Dermis blood vessel endothelial cell (primary cell): ENCODE measurements at places on chromosomes 3 and 15. TPM values are rescaled to one million over a fixed set of nuclear protein-coding genes. Genes with fewer than 3 reads are reported as not detected.

DNA sequence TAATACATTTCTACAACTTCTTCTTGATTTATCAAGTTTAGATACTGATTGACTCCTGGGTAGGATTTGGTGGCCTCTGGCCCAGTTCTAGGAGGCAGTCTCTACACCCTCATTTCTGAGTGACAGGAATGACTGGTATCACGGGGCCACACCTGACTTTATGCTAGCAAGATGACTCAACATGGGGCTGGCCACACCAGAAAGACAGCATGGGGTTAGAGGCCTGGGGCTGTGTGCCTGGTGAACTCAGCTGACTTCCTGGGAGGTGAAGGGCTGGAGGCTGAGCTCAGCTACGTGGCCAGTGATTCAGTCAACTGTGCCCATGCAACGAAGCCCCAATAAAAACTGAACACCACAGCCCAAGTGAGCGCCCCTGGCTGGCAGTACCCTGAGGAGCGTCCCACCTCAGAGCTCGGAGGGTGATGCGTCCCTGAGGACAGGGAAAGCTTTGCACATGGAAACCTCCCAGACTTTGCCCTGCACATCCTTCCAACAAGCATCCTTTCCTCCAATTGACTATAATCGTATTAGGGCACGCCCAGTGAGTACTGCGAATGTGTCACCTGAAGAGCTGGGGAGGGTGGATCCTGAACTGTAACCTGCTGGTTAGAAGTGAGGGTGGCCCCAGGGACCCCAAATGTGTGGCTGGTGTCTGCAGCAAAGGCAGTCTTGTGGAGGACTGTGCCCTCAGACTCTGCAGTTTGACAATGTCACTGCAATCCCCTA lies 57.2 kb downstream of the NIPA2 start:
- no peak for DNase-seq

GRCh38 chr3:13535905-13536304 lies 13.0 kb upstream of the FBLN2 start:
- DNase-seq: no peak

- DNase-seq: peak; percentile 63
These were observed 2.3 kb downstream of the BBX start for GRCh38 chr3:107524841-107525643.

GRCh38 chr15:77870195-77871065 lies 207.1 kb downstream of the TBC1D2B start:
- peak; percentile 76 for DNase-seq

- no peak for DNase-seq
These were observed 67.0 kb downstream of the PEAK1 start for GRCh38 chr15:77352887-77353286.

- peak; percentile 13 for DNase-seq
These were observed 33.1 kb downstream of the GRK7 start for GRCh38 chr3:141796081-141796888.

- DNase-seq: no peak
These were observed 178.4 kb upstream of the CDIN1 start for GRCh38 chr15:36400936-36401585.

DNA sequence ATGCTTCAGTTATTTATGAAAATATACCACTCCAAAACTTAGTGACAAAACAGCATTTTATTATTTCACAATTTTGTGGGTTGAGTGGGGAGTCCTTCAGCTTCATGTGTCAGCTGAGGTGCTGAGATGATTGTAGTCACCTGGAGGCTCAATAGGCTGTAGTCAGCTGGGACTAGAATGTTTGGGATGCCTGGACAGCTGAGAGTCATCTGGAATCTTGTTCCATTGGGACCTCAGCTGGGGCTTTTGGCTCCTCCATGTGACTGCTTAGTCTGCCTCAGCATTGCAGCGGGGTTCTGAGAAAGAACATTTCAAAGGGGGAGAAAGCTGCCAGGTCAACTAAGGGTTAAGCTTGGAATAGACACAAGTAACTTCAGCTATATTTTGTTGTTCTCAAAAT lies 13.4 kb downstream of the STT3B start:
- DNase-seq: no peak

DNA sequence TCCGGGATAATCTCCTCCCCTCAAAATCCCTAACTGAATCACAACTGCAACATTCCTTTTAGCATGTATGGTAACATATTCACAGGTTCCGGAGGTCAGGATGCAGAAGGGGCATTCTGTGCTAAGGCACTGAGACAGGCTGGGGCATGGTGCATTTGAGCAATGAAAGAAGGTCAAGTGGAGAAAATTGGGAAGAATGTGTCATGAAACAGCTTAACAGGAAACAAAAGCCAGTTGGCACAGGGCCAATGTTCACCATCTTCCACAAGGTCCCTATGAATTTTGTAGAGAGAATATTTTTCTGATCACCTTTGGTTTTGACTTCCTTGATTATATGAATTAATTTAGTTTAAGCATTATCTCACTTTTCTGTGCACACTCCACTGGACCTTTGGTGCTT lies 587.7 kb upstream of the NR2F2 start:
- peak; percentile 74 for DNase-seq

- DNase-seq: peak; percentile 75
These were observed 84.8 kb downstream of the PPCDC start for GRCh38 chr15:75107908-75108838.

- peak; percentile 22 for DNase-seq
These were observed 582 bp downstream of the CGNL1 start for GRCh38 chr15:57376696-57377477.

- peak; percentile 34 for DNase-seq
These were observed 75.4 kb upstream of the ABHD17C start for GRCh38 chr15:80619680-80620079.

DNA sequence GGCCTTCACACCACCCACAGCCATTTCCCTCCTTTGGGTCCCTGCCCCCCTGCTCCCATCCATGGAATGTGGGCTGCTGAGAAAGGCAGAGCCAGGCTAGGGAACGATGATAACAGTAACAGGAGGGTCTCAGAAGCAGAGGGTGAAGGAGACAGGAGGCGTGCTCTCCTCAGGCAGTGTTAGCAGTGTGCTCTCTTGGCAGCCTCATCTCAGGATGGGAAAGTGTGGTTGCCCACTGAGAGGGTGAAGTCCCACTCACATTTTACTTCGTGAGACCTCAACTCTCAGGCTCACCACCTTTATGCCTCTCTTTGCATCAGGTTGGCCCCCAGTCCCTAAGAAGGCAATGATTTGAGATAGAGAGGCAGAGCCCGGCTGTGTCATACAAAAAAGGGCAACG lies 24.5 kb downstream of the TIGIT start:
- no peak for DNase-seq

- peak; percentile 20 for DNase-seq
These were observed 15.3 kb downstream of the SEC61A1 start for GRCh38 chr3:128067489-128067888.

DNA sequence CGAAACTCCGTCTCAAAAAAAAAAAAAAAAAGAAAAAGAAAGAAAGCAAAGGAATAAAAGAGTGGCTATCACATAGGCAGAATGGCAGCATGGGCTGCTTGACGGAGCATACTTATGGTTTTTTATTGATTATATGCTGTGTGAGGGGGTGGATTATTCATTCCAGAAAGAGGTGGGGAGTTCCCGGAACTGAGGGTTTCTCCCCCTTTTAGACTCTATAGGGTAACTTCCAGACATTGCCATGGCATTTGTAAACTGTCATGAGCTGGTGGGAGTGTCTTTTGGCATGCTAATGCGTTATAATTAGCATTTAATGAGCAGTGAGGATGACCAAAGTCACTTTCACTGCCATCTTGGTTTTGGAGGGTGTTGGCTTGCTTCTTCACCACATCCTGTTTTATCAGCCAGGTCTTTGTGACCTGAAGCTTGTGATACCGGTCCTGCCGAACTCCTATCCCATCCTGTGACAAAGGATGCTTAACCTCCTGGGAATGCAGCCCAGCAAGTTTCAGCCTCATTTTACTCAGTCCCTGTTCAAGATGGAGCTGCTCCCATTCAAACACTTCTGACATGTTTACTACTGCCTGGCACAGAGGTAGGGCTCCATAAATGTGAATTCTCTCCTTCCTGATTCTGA lies 15.8 kb upstream of the ABHD17C start:
- no peak for DNase-seq

- DNase-seq: peak; percentile 22
These were observed 433.7 kb downstream of the MAGI1 start for GRCh38 chr3:65604863-65605526.

DNA sequence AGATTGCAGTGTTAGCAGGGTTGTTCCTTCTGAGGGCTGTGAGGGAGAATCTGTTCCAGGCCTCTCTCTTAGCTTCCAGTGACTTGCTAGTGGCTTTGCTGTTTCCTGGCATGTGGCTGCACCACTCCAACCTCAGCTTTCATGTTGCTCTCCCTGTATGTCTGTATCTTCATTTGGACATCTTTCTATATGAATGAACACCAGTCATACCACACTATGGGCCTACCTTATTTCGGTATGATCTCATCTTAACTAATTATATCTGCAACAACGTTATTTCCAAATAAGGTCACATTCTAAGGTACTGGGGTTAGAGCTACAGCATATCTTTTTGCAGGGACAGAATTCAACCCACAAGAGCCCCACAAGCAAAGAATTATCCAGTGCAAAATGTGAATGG lies 356.7 kb upstream of the UMPS start:
- DNase-seq: no peak

DNA sequence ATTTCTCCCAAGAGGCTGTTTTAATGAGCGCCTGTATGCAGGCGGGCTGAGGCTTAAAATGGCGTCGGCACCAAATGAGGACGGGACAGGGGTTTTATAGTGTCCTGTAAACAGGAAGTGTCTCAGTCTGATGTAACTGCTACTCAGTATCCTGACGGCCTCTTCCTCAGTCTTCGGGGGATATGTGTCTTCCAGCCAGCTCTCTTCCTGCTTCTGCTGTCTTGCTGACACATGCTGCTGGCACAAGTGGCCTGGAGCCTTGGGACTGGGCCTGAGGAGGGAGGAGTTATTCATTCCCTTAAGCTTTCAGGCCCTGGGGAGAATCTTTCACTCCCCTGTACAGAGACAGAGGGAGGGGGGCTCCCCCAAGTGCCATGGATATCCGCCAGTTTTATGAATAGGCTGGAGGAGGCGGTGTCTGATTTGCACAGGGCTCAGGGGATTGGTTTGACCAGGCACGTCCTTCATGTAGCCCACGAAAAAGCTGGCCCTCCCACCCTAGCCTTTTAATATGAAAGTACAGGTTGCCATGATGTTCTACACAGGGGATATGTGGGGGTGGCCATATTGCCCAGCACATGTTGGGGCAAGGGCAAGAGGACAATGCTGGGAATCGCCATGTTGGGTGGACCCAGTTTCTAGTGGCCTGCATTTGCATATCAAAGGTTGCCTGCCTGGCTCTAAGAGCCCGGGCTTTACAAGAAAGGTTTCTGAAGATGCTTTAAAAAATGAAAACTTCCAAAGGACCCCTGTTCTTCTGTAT lies 19.9 kb downstream of the NDUFB4 start:
- peak; percentile 84 for DNase-seq

- peak; percentile 11 for DNase-seq
These were observed 23.0 kb downstream of the TPM1 start for GRCh38 chr15:63065262-63066221.

DNA sequence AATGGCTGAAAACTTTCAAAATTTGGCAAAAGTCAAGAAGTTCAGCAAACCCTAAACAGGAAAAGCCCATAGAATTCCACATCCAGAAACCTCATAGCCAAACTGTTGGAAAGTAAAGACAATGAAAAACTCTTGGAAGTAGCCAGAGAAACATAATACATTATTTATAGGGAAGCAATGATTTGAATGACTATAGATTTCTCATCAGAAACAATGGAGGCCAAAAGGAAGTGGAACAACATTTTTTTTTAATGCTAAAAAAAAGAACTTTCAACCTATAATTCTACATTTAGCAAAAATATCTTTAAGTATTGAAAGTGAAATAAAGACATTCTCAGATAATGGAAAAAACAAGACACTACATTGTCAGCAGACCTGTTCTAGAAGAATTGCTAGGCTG lies 30.2 kb downstream of the ALPK3 start:
- no peak for DNase-seq

- no peak for DNase-seq
These were observed 36.2 kb downstream of the PFN2 start for GRCh38 chr3:149934524-149934923.

DNA sequence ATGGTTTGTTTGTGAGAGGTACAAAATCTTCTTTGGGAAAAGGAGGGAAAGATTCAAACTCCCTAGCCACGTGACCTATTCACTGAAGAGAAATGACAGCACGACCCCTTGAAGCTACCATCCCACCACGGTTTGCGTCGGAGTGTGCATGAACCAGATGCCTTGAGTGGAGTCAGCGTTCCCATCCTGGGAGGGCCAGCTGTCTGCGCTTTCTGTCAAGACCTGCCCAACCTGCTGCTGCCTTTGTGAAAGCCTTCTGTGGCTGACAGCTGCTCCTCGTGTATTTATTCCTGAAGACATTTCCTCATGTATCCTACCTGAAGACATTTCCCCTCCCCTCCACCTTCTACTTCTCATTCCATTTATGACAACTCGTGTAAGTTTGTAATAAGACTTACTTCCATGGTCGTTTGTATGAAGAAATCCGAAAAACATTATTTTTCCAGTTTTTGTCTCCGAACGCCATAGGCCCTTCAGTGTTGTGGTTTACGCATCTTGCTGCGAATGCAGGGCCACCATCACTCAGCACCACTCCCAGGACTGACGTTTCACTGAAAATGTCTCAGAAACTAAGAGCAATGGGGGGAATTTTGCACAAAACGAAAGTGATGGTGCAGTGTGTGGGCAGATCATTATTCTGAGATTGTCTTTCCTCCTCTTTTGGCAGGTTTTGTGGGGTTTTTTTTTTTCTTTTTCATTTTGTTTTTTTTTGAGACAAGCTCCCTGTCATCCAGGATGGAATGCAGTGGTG lies 18.9 kb downstream of the EBLN2 start:
- DNase-seq: no peak

DNA sequence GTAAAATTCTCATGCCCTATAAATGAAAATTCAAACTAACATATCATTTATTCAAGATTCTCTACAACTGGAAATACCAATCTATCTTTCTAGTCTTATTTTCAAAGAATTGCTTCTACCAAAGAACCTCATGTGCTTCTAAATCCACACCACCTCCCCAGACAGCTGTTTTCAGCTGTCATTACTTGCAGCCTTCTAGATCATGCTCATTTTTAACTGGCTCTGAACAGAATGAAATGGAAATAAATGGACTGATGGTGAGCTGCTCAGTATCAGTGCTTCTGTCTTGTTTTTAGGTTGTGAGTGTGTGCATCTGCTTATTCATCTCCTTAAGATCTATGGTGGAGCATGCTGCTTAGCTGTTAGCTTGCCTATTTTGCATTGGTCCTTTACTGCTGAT lies 29.4 kb downstream of the GOLGB1 start:
- no peak for DNase-seq

- peak; percentile 67 for DNase-seq
These were observed 63.2 kb downstream of the HCN4 start for GRCh38 chr15:73305331-73306211.

- peak; percentile 55 for DNase-seq
These were observed 254.8 kb upstream of the TPRG1 start for GRCh38 chr3:188916934-188917401.

- no peak for DNase-seq
These were observed 48.2 kb upstream of the CSPG4 start for GRCh38 chr15:75760704-75761435.

Gene MUSTN1
- total RNA-seq: not detected in 2 replicates

Gene MLH1
- 33.2 and 41.4 TPM in 2 replicates for total RNA-seq

Gene CLDN1
- 0.68 and 0.79 TPM in 2 replicates for total RNA-seq

Gene CDCP1
- 0.09 and 0.17 TPM in 2 replicates for total RNA-seq

Gene LTF
- total RNA-seq: 0.51 and 0.93 TPM in 2 replicates

Gene AGTR1
- total RNA-seq: under 0.01 TPM in 1 of 2 replicates, not detected in the other

Gene GP5
- total RNA-seq: under 0.01 and 0.28 TPM in 2 replicates

Gene SLC51B
- total RNA-seq: not detected in 2 replicates

Gene CCR1
- total RNA-seq: not detected in 2 replicates

Gene MAP1A
- total RNA-seq: 0.33 and 0.34 TPM in 2 replicates

Gene BDH1
- total RNA-seq: 4.4 and 7.2 TPM in 2 replicates

Gene UROC1
- total RNA-seq: 0.19 TPM in 1 of 2 replicates, not detected in the other

Gene THOC7
- total RNA-seq: 41.9 and 61.8 TPM in 2 replicates

Gene CPEB1
- not detected in 2 replicates for total RNA-seq

Gene SUSD5
- 1.7 and 2.3 TPM in 2 replicates for total RNA-seq
